ENCODE measurements at places on chromosomes 1 and 21.

- no peak for DNase-seq
These were observed 66.4 kb upstream of the ZNF326 start for GRCh38 chr1:89928506-89928905.

GRCh38 chr1:31372751-31373055 is 173 bp downstream of the FABP3 start:
- no peak for DNase-seq

GRCh38 chr1:20126041-20126805 is 6.9 kb upstream of the PLA2G2D start:
- DNase-seq = no peak

- peak; percentile 55 for DNase-seq
These were observed at the start of gene YOD1 for GRCh38 chr1:207051191-207051943. Gene YOD1, minus strand, starts transcription at chr1:207051208. Its CDS starts 178 bp downstream, at chr1:207051030.

GRCh38 chr1:116971965-116972673 is 29.4 kb upstream of the CD101 start:
- peak; percentile 37 for DNase-seq

DNA sequence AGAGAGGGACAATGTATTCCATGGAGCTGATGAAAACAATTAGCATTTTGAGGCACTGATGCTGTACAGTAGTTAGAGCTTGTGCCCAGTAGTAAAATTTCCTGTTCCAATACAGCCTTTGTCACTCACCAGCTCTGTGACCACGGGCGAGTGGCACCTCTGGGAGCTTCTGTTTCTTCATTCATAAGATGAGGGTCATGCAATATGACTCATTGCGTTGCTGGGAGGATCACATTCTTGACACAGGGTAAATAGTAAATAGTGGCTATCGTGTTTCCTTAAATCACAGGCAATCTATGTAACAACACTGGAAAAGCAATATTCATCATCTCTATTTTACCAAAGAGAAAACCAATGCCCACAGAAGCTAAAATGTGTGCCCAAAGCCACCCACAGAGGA is 4.5 kb upstream of the LRRC52 start:
- no peak for DNase-seq

DNA sequence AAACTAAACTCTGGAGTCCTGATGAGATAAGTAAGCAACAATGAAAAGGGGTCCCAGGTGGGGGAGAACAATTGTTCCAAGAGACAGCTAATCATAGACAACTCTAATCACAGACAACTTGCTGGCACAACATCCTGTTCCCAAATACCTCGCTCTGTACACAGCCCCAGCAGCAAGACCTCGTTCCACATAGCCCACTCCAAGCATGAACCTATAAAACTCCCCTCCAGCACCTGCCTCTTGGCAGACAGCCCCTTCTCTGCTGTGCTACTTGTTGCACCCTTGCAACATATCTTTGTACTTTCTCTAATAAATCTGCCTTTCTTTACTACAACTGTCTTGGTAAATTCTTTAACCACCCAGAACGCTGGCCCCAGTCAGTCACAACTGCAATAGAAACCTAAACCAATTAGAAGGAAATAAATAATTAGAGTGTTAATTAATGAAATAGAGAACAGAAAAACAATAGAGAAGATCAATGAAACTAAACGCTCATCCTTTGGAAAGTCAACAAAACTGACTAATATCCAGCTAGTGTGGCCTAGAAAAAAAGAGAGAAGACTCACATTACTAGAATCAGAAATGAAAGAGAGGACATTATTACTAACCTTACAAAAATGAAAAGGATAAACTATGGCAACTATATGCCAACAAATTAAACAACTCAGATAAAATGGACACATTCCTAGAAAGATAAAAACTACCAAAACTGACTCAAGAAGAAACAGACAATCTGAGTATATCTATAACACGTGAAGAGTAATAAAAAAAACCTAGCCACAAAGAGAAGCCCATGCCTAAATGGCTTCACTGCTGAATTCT is 36.1 kb downstream of the LRRC40 start:
- peak; percentile 5 for DNase-seq

GRCh38 chr1:209384710-209385550 is 198.6 kb upstream of the CAMK1G start:
- DNase-seq = no peak

- no peak for DNase-seq
These were observed 6.8 kb upstream of the C1orf210 start for GRCh38 chr1:43292216-43292615.

- DNase-seq = peak; percentile 63
These were observed 43.0 kb downstream of the TOR3A start for GRCh38 chr1:179124873-179125272.
